ENCODE measurements at places on chromosomes 5 and 9. TPM values are rescaled to one million over a fixed set of nuclear protein-coding genes. Genes with fewer than 3 reads are reported as not detected.

DNA sequence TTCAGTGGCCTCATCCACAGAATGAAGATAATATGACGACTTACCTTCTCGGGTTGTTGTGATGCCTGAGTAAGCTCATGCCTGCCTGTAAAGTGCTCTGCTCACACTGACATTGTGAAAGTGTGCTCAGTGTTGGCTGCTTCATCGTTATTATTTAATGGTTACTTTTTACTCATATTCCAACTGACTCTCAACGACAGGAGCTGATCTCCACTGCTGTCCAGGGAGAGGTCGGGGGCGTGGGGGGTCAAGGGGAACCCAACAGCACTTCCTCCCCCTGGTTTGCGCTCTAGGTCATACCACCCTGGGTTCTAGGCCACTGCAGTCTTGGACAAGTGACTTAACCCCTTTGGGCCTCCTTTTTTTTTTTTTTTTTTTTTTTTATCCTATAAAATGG is 52.9 kb upstream of the ANGPTL2 start:
- DNase-seq, result no peak

SOX30 gene
- 0.44 TPM for total RNA-seq

AFF4 gene
- total RNA-seq, result 20.9 TPM

GRCh38 chr9:38682713-38683112 is 37.2 kb downstream of the FAM240B start:
- DNase-seq, result no peak

GRCh38 chr5:134070725-134071613 is 43.5 kb upstream of the TCF7 start:
- peak; percentile 77 for DNase-seq

BHMT2 gene
- not detected for total RNA-seq

DNA sequence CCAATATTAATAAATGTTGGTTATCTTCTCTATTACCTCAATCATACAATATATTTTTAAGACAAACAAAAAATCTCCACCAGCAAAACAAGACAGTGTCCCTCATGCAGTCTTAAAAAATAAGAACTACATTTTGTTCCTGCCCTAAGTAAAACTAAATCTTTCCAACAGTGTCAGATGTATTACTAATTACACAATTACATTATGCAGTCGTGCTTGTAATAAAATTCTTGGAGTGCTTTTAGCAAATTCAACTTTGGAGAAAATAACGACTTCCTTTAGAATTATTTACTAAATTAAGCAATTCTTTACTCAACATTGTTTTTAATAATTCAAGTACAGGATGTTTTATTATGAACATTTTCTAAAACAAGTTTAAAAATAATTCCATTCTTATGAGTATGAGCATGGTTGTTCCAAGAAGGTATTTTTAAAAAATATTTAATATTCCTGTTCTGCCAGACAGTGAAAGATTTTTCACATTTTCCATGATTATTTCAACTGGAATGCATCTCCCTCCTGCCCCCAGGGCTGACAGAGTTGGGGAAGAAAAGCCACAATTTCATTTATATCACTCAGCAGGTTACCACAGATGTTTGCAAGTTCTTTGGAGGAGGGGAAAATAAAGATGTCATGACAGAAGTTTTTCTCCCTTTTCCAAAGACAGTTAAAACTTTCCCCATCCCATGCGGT is 137.9 kb downstream of the FAM114A2 start:
- DNase-seq, result no peak

DNA sequence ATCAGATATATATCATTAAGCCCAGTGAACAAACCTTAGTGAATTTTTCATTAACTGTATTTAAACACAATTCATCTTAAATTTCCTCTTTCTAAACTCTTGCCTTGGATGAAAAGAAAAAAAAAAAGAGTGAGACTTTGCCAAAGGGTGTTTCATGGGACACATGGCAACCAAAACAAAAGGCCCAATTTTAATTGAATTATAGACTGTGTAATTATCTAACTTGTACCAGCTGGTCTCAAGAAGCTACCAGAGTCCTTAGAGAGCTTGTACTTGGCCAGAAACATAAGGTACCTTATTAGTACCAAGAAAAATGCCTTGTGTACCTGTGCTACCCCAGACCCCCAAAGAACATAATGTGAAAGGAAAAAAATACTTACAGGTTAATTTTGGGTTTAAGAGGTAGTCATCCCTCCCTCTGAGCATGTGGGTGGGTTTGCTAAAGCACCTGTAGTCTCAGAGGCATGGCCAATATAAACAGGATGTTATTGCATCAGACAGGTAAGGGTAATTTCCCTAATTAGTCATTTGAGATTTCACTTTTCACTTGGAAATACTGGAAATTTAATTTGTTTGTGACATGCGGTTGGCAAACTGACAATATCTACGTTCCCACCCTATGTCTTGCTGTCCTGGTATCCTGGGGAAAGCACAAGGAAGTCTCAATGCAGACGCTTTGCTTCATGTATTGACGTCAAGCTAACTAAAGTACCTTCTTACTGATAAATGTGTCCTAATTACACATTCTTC is 90.1 kb downstream of the SNCAIP start:
- no peak for DNase-seq

SLC30A5 gene
- total RNA-seq, result 45.1 TPM

GRCh38 chr5:1162751-1163150 is 38.6 kb upstream of the SLC6A19 start:
- no peak for DNase-seq

- no peak for DNase-seq
Measured at GRCh38 chr9:124258607-124259157, 933 bp downstream of the NEK6 start.

PLAC8L1 gene
- 0.30 TPM for total RNA-seq

- DNase-seq, result no peak
Measured at GRCh38 chr5:74430631-74431289, 209.8 kb downstream of the ENC1 start.

DNA sequence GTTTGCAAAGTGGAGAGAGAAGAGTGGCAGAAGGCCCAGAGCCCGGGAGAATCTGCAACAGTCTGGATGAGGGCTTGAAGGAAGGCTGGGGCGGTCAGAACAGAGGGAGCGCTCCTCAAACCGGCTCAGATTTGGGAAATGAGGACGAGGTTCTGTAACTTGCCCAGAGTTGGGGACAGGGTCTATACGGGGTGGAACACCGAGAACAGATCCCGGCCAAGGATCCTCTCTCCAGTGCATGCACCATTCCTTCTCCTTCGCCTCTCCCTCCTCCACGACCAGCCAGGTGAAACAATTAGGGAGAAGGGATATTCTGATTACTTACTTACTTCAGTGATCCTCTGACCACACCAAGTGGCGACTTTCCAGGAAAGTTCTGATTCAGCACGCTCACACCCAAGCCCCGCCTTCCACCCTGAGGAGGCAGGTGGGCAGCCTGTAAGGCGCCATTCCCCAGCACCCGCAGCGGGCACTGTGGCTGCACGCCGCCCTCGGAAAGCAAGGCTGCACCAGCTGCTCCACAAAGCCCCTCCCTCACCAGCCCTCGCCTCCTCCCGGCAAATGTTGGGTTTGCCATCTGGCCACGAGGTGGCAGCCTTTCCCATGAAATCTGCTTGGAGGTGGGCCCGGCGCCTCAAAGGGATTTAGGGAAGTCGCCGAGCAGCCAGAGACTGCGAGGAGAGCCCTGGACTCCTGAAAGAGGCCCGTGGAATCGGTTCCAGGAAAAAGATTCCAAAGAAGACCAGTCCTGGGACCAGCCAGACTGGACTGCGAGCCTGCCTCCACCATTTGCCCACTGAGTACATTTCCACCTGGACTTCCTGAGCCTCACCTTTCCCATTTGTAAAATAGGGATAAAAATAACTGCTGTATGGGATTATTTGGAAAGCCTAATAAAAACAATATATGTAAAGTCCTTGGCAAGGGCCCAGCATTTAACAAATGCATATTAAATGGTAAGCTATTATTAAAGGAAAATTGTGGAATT is 22.2 kb upstream of the WWC1 start:
- DNase-seq, result peak; percentile 87

DNA sequence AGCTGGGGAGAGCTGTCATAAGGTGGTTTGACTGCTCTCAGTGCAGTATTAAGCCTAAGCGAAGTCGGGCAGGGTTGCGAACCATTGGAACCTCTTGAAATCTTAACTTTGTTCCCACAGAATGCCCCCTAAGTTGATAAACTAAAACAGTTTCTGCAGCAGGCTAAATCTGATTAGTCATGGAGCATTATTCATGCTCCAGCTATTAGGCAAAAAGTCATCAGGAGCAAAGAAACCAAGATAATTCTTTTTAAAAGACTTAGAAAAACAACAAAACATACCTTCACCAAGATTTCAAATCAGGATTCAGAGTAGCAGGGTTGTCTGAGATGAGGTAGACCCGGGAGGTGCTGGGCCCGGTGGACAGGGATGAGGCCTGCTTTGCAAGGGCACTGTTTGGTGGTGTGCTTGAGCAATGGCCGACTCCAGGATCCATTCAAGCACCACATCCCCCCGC is 69.9 kb upstream of the PLPP1 start:
- no peak for DNase-seq

HAUS6 gene
- total RNA-seq, result 32.5 TPM

- no peak for DNase-seq
Measured at GRCh38 chr5:143976055-143976454, 164.1 kb downstream of the HMHB1 start.

DNA sequence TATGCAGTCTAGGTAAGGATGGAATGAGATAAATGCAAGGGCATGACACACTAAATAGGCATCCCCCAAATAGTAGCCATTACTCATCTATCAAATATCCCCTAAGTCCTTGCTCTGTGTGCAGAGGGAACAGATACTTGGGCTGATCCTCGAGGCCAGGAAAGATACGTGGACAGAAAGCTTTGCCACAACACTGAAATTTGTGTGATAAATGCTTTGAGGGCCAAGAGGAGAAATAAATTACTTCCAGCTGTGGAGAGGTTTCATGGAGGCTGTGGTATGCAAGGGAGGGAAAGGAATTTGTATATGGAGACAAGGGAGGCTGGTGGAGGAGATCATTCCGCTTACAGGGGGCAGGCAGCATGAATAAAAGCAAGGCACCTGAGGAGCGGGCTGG is 18.5 kb downstream of the ATOX1 start:
- no peak for DNase-seq

- DNase-seq, result no peak
Measured at GRCh38 chr5:116524966-116525365, 49.7 kb downstream of the SEMA6A start.

- DNase-seq, result no peak
Measured at GRCh38 chr5:85545129-85545528, 1072.6 kb upstream of the COX7C start.

DEPDC1B gene
- 34.2 TPM for total RNA-seq

GRCh38 chr9:130143958-130144366 is 28.2 kb upstream of the NCS1 start:
- DNase-seq, result peak; percentile 28

PROB1 gene
- 3.2 TPM for total RNA-seq

RGS3 gene
- 62.2 TPM for total RNA-seq

DNA sequence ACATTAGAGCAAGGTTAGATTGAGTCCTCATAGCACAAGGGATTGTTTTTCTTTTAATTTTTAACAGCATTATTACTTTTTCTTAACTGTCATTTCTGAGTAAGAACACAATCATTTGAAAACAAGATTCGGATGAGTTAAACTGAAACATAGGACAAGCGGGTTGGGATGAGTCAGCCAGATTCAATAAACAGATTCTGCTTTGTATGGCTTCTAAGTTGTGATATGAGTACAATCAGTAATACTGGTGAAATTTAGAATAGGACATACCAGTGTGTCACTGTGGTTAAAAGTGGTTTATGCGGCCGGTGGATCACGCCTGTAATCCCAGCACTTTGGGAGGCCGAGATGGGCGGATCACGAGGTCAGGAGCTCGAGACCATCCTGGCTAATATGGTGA is 364.3 kb upstream of the CDH10 start:
- no peak for DNase-seq

DNA sequence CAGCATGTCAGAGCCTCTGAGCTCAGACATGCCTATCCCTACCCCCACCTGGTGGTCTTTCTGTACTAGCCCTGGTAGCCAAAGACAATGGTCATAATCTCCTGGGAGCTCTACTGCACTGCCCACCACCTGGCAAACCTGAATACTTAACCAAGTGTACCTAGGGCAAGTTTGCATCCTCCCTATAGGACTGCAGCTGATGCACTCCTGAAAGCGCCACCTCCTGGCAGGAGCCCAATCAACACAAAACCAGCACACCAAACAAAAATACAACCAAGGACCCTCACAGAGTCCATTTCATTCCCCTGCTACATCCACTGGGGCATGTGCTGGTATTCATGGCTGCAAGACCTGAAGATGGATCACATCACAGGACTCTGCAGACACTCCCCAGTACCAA is 14.8 kb upstream of the FAM174A start:
- DNase-seq, result no peak

DNA sequence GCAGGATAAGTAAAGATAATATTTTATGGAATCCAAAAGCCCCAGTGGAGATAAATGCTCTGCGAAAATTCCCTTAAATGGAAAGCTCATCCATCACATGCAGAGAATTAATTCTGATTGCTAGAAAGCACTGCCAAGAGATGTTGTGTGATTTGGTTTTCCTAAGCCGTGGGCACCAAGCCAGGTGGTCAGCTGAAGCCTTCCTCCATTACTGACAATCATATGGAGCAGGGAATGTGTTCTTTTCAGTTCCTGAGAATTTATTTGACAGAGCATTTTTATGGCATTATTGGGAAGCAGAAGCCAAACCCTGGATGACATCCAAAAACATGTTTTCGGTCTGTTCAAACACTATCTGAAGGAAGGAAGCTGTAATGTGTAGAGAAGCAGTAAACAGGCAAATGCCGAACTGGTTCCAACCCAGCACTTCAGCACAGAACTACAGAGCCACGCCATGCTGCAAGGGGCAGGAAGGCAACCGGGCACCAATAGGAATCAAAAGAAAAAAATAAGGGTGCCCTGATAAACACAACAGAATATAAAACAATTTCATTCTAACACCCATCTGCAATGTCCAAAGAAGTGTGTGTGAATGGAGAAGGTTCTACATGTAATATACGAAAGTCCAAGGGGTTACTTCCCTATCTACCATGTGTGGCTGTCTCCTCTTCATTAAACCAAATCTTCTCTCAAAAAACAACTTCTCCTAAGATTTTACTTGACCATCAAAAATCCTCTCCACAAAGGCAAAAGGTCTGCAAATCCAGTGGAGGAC is 12.3 kb downstream of the ARSB start:
- DNase-seq, result no peak

DBH gene
- total RNA-seq, result not detected

DNA sequence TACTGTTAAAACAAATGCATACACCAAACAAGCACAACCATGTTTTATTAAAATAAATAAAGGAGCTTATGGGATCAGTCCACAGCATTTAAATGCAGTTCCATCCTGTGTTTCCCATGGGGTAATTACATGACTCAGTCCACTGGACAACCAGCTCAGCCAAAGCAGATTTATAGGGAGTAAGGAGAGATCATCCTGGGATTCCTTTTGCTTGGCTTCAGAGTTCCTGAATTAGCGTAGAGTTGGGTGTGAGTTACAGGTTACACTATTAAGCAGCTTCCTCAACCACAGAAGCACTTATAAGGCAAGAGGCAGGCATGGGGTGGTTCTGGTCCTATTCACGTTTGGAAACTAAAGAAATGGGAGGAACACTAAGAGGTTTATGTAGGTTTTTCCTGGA is 381.1 kb upstream of the ACTBL2 start:
- no peak for DNase-seq
